ENCODE measurements at places on chromosomes 4 and X.

DNA sequence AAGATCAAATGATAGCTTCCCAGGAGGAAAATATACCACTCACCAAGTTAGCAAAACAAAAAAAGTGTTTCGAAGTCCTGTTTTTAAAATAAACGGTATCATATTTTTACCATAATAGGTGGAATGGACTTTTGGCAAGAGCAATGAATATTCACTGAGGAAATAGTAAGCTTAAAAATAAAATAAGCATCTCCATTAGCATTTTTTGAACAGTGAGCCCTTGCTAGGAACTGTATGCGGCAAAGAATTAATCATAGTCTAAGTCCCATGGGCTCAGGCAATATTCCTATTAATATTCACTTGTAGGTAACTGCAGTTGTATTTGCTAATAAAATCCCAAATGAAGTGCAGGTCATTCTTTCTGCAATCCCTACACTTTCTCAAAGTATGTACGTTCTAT is 191.7 kb upstream of the GABRA2 start:
- no peak for ATAC-seq

DNA sequence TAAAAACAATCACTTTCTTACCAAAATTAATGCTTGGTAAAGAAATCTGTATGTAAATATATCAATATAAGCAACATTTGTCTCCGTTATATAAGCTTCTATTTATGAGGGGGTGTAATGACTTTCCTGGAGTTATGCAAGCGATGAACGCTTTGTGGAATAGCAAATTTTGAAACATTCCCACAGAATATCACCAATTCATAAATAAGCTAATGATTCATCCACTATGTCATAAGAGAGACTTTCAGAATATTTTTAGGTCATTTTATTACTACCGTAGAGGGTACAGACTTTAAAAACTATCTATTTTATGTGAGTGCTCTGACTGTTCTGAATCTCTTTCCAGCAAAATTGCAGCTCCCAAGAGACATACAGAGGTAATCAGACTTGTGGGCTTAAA is 179.5 kb upstream of the FTHL17 start:
- no peak for ATAC-seq

- peak; percentile 52 for ATAC-seq
Observed at GRCh38 chr4:185039508-185040273, 21.4 kb downstream of the HELT start.

GRCh38 chr4:186307916-186308315 is 41.9 kb downstream of the F11 start:
- ATAC-seq = peak; percentile 24

- ATAC-seq = no peak
Observed at GRCh38 chr4:112403101-112403945, 106.2 kb downstream of the ALPK1 start.

DNA sequence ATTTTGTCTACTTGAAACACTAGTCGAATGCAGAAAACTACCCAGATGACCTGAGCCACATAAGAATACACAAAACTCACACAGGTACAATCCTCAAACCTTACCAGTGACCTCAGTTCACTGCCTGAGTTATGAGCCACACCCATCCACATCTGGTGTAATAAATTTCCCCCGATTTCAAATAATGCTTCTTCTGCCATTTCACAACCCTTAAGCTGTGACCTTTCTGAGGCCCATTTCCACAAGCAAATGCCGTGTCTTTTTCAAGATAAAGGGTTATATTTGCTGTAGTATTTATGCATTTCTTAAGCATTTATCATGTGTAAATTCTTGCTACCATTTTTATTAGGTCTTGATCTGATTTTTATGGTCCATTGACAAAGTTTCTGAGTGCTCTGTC is 1.8 kb upstream of the ARHGEF38 start:
- ATAC-seq = no peak

DNA sequence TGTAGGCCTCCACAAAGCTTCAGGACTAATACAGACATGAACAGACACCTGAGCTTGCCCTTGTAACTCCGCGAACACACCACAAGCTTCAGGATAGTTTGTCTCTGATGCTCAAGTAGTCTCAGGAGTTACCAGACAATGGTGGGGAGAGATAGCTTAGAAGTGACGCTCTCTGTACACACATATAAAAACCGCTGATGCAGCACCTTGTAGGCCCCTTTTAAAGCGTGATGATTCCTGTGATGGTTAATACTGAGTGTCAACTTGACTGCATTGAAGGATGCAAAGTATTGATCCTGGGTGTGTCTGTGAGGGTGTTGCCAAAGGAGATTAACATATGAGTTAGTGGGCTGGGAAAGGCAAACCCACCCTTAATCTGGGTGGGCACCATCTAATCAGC is 78.7 kb downstream of the MAGED4 start:
- no peak for ATAC-seq

- no peak for ATAC-seq
Observed at GRCh38 chr4:175561696-175562095, 250.4 kb downstream of the GPM6A start.

DNA sequence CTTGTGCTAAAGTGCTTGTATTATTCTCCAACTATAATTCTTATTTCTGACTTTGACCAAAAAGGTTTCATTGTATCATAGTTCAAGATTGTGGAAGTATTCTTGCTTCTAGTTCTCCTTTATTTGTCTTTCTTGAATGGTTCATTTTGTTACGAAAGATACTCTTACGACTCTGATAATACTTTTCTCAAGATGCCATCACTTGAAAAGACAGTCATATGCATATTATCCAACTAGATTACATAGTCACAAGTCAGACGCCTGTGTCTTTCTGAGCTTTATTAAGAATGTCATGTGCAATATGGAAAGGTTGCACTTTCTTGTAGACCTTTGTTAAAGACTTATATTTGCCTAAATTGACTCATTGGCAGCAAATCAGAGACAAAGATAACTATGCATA is 71.4 kb upstream of the HPGD start:
- ATAC-seq = no peak

DNA sequence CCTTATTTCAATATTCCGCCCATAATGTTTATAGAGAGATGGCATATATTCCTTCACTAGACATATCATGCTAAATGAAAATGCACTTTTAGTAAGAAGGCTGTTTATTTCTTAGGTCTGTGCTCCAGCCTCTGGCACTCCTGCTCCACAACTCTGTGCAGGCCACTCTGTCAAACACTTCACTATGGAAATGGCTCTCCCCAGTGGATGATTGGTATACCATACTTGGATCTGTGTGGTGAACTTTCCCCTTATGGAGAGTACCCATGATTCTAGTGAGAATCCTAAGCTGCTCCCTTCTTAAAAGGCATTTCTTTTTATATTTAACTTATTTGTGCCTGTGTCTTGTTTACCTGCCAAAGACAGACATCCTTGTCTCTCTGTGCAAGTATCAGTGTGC is 480.1 kb upstream of the GALNT7 start:
- no peak for ATAC-seq

DNA sequence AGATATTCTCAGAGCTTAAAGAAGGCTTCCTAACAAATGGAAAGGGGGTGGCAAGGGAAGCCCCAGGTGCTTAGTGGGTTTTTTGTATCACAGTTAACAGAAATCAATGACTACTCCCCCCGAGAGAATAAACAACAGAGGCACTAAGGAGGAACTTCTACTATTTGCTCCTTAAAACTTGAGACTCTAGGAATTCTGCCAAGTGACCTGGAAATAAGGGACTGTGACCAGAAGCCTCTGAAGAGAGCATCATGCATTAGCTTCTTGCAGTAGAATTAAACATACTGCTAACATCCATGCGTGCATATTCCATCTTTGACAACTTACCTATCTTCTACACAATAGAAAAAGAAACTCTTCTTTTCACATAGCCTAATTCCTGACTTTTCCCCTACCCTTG is 86.8 kb downstream of the CAMK2D start:
- no peak for ATAC-seq

- no peak for ATAC-seq
Observed at GRCh38 chr4:176443117-176443516, 123.4 kb downstream of the SPCS3 start.

GRCh38 chr4:94403751-94404150 is 48.0 kb upstream of the PDLIM5 start:
- ATAC-seq = no peak

DNA sequence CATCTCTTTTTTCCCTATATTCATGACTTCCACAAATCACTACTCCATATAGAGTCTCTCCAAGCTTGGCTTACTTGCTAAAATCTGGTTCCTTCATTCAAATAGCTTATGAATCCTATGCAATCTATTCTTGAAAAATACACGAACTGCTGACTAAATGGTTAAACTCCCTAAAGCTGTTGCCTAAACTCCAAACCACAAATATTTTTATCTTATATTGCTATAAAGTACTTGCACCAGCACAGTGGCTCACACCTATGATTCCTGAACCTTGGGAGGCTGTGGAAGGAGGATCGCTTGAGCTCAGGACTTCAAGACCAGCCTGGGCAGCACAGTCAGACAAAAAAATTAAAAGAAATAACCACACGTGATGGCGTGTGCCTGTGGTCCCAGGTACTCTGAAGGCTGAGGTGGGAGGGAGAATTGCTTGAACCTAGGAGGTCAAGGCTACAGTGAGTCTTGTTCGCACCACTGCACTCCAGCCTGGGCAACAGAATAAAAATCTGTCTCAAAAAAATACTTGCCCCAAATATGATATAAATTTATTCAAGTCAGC is 2.2 kb downstream of the FBXO8 start:
- ATAC-seq = no peak

DNA sequence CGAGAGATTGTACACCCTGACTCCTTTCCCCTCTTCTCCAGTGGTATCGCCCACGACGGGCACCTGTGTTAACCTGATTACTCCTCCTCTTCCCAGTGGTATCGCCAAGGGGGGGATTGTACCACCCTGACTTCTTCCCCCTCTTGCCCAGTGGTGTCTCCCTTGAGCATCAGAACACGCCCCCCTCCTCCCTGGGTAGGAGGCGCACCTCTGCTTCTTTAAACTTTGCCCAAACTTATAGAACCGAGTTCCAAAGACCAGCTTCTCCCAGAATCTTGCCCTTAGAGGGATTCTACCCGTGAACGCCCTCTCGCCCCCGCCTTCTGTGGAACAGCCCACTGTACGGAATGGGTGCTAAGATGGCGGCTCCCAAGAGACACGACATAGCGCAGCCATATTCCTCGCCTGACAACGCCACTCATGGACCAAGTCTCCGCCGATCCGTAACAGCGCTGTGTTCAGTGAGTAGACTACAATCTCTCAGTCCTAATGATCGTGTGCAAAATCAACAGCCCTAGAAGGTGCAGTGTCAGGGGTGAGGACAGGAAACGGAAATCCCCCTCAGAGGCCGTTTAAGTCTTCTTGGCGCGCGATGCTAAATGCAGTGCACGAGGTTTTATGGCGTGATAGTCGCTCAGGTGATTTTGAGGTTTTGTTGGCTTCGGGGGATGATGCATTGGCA is 4.2 kb upstream of the ZNF157 start:
- ATAC-seq = peak; percentile 76

GRCh38 chrX:37378404-37378803 is 29.2 kb downstream of the PRRG1 start:
- no peak for ATAC-seq

DNA sequence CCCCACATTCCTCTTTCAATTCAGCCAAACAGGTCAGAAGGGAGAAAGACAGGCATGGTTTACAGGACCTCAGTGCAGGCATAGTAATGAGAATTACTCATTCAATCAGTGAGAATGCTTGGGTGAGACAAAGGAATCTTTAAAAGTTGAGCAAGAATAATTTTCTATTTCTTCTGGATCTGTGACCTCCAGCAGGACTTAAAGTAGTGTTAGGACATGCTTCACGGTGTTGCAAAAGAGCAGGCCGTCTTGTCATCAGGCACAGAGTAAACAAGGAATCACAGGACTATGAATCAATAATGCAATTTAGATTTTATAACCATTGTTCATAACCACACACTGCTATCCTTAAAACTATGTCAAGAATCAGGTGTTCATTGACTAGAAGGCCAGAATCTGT is 130.6 kb upstream of the GLRA2 start:
- ATAC-seq = no peak

- ATAC-seq = no peak
Observed at GRCh38 chr4:85784348-85784747, 309.4 kb downstream of the ARHGAP24 start.

- ATAC-seq = no peak
Observed at GRCh38 chr4:112855058-112855457, 194.4 kb upstream of the ANK2 start.

DNA sequence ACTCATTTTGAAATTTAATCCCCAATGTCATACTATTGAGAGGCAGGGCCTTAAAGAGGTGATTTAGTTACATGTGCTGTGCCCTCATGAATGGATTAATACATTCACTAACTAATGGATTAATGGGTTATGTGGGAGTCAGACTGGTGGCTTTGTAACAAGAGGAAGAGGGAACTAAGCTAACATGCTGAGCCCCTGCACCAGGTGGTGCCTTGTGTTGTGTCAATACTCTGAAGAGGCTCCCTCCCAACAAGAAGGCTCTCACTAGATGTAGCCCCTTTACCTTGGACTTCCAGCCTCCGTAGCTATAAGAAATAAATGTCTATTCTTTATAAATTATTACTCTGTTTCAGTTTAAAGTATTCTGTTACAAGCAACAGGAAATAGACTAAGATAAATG is 411.9 kb upstream of the EMCN start:
- no peak for ATAC-seq

DNA sequence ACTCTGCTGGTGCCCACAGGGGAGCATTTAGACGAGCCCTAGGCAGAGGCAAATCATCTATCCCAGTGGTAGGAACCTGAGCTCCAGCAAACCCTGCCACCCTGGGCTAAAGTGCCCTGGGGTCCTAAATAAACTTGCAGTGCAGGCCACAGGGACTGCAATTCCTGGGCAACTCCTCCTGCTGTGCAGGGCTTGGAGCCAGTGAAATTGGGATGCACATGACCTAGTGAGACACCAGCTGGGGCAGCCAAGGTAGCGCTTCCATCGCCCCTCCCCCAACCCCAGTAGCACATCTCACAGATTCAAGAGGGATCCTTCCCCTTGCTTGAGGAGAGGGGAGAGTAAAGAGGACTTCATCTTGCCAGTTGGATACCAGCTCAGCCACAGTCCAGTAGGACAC is 44.1 kb downstream of the CHRNA9 start:
- no peak for ATAC-seq

- no peak for ATAC-seq
Observed at GRCh38 chr4:94574616-94575015, 122.9 kb downstream of the PDLIM5 start.

DNA sequence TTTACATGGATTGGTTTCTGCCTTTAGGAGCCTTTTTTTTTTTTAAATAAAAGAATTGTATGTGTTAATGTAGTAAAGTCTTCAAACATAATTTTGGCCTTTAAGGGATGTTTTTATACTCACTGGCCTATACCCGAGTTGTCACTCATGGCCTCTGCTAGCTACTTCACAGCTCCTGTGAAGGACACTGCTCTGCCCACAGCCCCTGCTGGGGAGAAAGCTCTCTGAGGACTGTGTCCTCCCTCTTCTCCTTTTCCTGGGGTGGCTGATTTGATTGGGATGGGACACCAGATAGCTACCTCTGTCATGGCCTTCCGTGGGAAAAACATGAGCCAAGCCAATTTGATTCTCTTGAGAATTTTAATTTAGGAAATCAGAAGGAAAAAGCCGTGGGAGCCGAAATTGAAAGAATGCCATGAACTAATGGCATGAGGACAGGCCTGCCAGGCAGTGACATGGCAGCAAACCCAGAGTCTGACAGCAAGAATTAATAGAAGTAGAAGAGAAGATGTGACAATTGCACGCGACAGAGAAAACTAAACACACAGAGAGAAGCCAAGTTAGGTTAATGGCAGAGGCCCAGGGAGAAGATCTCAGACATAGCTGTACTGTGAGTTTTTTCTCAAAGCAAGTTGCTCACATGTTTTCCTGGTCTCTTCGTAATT is 81.4 kb downstream of the ARHGAP10 start:
- no peak for ATAC-seq
